Choroid plexus epithelial cell (primary cell): ENCODE measurements at places on chromosomes 6 and 20.

GRCh38 chr6:132929141-132929540, 114.8 kb downstream of the RPS12 start:
- no peak for DNase-seq

- no peak for DNase-seq
Observed at GRCh38 chr6:149752600-149753373, 3.2 kb downstream of the PCMT1 start.

GRCh38 chr6:26183237-26183580, 96.0 kb downstream of the HFE start:
- no peak for DNase-seq

DNA sequence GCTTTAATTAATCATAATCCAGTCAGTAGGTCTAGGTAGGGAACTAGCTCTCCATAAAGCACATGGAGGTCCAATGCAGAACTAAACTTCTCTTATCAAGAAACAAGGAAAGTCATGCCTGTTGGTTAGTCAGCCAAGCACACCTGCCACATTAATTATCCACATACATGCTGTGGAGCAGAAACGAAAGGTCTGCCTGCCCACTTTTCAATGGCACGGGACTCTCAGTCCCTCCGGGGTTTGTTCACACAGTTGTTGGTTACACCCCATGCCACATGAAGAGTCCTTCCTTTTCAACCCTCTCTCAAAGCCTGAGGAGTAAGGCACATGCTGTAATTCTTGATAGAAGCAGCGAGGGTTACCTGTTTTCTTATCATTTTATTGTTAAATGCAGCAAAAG, 1096.4 kb upstream of the MAP3K7 start:
- DNase-seq: no peak

GRCh38 chr6:167797476-167798265, 29.0 kb upstream of the AFDN start:
- no peak for DNase-seq

DNA sequence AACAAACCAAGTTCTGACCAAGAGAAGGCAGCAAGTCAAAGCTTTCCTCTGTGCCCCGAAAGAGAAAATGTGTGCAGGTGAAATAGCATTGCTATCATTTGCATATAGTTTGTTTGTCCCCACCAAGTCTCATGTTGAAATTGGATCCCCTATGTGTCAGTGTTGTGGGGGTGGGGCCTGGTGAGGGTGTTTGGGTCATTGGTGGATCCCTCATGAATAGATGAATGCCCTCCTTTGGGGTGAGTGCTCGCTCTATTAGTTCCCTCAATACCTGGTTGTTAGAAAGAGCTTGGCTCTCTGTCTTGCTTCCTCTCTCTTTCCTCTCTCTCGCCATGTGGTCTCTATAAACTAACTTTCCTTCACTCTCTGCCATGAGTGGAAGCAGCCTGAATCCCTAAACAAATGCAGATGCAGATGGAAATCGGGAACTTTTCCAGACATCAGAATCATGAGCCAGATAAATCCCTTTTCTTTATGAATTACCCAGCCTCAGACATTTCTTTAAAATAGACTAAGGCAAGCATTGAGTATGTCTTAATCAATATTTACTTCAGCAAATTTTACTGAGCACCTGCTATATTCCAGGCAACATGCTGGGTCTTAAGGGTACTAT, 43.8 kb upstream of the SYNDIG1 start:
- DNase-seq: no peak

- DNase-seq: no peak
Observed at GRCh38 chr6:107667790-107668189, 156.3 kb downstream of the SCML4 start.

DNA sequence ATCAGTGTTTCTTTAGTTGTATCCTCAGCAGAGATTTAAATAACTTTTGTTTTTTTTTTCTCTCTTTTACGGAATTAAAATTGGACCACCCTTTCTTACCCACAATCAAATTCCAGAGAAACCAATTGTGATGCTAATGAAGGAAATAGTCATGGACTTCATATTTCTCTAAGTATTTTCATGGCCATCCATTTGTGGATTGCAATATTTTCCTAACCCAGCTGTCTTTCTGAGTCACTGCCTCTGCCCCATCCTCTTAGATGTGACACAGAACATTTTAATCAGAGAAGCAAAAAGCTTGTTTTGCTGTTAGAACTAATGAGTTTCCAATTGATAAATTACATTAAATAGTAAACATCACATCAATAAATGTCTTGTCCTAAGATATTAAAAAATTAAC, 405.5 kb upstream of the ADGRB3 start:
- DNase-seq: peak; percentile 25

DNA sequence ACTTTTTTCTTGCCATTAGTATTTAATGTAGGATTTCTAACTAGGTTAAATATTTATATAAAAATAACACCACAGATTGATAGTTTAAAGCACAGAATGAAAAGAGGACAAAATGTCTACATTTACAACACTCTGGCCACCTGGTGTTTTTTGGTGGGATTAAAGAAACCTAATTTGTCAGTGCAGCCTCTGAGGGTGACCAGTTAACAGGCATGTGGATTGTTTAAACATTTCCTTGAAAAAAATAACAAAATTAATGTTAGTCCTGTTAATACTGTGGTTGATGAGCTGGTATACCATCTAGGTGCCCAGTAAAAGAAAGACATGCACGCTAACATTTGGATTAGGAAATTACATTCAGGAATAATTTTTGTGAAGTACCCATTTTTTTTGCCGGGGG, 8.8 kb downstream of the SLC9A8 start:
- DNase-seq: no peak

DNA sequence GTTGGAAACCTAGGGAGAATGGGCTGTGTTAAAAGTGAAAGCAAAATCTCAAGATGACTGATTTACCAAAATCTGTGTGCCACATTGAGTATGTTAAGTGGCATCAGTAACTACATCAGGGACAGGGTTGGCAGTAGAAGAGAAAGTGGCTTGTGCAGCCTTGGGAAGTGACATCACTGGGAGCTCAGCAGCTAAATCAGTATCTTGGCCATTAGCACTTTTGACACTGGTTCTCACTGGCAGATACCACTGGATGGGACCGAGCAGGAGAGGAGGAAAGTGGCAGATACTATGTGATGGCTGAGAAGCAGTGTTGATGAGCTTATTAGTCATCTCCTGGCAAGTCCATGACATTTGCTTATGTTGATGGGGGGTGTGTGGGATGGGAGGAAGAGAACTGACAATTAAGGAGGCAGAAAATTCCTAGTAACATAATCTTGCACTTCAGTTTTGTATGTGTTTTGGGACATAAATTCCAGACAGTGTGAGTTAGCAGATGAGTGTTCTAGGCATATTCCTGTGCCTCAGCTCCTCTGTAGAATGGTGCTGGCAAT, 322.2 kb downstream of the SOX4 start:
- peak; percentile 26 for DNase-seq

DNA sequence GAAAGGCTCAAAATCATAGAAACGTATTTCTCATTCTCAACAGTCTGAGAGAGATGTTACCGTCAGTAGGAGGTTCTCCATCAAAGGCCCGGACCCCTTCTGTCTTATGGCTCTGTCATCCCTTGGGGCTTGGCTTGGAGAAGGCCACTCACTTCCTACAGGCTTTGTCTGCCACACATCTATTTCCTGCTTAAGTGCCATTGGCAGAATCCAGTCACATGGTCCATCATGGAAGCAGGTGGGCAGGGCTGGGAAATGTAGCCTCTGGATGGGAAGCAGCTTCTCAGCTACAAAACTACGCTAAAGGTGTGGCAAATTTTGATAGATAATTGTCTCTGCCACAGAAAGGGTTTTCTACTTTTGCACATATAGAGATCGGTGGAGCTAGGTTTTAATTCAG, 12.6 kb upstream of the ZFP64 start:
- DNase-seq: no peak

GRCh38 chr6:150361876-150362275, 6.9 kb upstream of the IYD start:
- DNase-seq: no peak

DNA sequence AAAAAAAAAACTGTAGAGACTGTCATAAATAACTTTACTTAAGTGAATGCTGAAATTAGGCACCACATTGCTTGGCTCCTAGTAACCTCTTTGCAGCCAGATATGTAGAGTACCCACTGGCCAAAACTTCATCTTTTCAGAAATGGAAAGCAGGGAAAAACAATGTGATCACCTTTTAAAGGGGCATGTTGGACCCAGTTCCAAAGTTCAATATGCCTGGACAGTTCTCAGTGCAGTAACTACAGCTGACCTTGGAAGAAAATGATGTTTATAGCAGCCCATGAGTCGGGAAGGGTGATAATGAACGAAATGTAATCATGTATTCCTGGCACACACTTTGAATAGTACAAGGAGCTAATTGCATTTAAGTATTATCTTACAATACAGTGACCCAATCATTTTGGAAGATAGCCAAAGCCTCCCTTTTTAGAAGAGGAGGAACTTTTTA, 93.6 kb upstream of the TAB2 start:
- DNase-seq: peak; percentile 7

GRCh38 chr20:56213321-56213720, 35.2 kb upstream of the MC3R start:
- DNase-seq: no peak

DNA sequence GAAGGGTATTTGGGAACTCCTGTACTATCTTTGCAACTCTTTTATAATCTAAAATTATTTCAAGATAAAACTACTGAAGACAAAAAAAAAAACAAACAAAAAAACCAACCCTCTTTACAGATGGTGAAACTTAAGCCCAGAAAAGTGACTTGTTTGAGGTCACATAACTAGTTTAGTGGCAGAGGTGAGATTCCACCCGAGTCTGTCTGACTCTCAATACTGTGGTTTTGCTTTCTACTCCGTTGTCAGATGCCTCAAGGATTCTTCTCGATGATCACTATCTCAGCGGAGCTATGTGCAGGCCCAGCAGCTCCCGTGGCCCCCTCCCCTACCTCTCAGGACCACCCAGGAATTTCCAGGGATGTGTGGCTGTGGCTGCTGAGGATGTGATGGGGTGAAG, 36.1 kb upstream of the KCNB1 start:
- DNase-seq: no peak

- DNase-seq: peak; percentile 82
Observed at GRCh38 chr6:11585426-11586016, 48.0 kb downstream of the TMEM170B start.

- DNase-seq: no peak
Observed at GRCh38 chr20:20366551-20366875, 1.4 kb upstream of the INSM1 start.

GRCh38 chr6:166253778-166254204, 54.4 kb downstream of the PRR18 start:
- DNase-seq: peak; percentile 6

GRCh38 chr6:159109391-159109790, 59.8 kb upstream of the FNDC1 start:
- no peak for DNase-seq

DNA sequence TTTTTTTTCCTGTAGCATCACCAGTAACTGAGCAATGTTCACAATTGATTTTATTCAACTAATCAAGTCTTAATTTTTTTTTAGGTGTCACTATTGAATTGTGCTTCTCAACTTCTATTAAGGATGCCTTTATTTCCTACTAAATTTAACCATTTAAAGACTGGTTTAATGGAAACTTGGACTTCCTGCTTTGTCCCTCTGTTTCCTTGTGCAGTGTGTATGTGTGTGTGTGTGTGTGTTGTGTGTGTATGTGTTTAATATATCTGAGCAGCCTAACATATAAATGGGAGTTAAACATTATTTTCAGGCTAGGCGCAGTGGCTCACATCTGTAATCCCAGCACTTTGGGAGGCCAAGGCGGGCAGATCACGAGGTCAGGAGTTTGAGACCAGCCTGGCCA, 1.8 kb downstream of the SERPINB6 start:
- no peak for DNase-seq

DNA sequence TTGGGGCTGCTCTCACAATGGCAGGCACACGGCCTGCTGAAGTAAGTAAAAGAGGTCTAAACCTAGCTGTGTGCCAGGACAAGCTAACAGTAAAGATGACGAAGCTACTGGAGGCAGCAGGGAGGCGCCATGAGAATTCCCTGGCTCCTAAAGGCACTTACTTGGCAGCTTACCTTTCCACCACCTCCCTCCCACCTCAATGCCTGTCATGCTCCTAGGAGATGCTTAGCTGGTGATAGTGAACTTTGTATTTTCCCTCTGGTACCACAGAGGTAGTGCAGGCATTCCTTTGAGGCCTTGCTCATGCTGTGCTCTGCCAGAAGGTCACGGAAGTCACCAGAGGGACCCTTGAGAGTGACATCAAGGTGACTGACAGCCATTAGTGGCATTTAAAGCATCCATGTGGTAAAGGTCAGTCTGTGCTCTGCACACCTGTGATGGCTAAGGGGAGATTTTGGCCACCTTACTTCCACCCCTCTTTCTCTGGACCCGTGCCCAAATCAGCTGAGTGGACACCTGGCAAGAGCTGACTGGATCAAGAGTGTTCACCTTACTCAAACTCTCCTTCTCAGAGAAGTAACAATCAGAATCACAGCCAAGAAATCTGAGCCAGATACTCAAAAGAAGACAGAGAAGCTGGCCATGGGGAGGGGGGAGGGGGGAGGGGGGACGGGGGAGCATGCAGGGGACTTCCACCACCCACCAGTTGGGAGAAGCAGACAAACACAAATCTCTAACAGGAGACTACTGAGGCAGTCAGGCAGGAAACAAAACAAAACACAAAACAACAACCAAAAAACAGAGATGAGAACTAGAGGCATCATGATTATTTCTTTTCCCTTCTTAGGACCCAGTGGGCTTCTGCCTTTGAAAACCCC, 2.9 kb downstream of the FKBP1A start:
- DNase-seq: peak; percentile 23

GRCh38 chr6:2242311-2242710, 3.1 kb downstream of the GMDS start:
- no peak for DNase-seq

GRCh38 chr6:31113861-31114540, 599 bp upstream of the PSORS1C1 start:
- DNase-seq: peak; percentile 53

DNA sequence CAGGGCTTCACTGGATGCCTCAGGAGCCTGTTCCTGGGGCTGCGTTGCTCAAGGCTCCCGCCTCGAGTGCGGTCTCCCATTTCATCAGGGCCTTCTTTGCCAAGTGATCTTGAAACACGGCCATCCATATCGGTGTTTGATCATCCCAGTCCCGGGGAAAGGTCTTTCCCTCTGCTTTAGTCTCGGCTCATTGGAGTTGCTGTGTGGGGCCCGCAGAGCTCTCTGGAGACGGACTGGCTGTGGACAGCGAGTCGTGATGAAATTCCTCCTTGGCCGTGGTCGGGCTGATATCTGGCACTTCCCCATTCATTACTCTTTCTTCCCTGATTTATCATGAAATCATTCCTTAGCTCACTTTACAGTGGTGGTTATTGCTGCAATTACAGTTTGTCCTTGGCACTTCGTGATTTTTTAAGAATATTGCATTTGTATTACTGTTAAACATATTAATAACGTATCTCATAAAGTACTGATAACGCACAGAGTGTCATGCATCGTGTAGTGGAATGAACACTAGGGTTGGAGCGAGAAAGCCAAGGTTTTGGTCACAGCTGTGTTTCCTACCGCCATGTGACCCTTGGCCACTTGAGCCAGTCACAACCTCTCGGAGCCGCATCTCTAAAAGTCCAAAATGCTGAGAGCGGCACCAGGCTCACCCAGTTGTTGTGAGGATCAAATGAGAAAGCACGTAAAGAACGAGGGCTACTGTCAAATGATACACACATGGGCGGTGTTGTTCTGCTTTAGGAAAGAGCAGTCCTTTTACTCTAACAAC, 71.8 kb downstream of the MTHFD1L start:
- no peak for DNase-seq

- DNase-seq: peak; percentile 91
Observed at GRCh38 chr6:157761331-157761921, 61.6 kb upstream of the SNX9 start.

GRCh38 chr6:117617210-117618035, 15.1 kb upstream of the GOPC start:
- no peak for DNase-seq

- DNase-seq: peak; percentile 78
Observed at GRCh38 chr6:131116755-131117360, 18.4 kb upstream of the AKAP7 start.
